Activated T-cell treated with anti-CD3 and anti-CD28 coated beads, Interleukin-2, amount 50 U/mL, for 48 hours (primary cell): ENCODE measurements at places on chromosomes 16 and 17.

GRCh38 chr16:88558457-88559442 lies 11.5 kb upstream of the ZC3H18 start:
- DNase-seq, result no peak

DNA sequence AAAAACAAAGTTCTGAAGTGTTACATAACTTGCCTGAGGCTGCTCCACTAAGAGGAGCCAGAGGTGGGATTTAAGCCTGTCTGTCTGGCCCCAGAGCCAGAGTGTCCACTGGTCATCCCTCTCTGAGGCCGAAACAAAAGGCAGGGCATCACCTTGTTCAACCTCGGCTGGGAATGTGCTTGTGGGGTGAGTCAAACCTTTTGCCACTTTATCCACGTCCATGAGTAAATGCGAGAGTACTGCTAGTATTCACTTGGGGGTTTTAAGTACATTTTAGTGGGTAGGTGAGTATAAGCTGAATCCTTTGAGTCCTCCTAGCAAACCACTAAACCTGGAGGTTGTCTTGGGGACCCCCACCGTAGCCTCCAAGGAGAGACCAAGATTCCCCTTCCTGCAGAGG lies 103.5 kb downstream of the STX8 start:
- DNase-seq, result peak; percentile 23

DNA sequence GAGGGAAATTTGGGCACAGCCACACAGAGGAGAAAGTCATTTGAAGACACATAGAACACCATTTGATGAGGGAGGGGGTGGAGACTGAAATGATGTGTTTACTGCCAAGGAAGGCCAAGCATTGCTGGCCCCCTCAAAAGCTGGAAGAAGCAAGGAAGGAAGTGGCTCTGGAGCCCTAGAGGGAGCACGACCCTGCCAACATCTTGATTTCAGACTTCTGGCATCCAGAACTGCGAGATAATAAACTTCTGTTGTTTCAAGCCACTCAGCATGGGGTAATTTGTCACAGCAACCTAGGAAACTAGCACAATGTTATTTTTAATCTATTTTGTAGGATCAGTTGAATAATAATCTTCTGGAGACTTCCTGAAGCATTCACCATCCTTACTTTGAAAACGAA lies 314.8 kb upstream of the GOT2 start:
- no peak for DNase-seq

DNA sequence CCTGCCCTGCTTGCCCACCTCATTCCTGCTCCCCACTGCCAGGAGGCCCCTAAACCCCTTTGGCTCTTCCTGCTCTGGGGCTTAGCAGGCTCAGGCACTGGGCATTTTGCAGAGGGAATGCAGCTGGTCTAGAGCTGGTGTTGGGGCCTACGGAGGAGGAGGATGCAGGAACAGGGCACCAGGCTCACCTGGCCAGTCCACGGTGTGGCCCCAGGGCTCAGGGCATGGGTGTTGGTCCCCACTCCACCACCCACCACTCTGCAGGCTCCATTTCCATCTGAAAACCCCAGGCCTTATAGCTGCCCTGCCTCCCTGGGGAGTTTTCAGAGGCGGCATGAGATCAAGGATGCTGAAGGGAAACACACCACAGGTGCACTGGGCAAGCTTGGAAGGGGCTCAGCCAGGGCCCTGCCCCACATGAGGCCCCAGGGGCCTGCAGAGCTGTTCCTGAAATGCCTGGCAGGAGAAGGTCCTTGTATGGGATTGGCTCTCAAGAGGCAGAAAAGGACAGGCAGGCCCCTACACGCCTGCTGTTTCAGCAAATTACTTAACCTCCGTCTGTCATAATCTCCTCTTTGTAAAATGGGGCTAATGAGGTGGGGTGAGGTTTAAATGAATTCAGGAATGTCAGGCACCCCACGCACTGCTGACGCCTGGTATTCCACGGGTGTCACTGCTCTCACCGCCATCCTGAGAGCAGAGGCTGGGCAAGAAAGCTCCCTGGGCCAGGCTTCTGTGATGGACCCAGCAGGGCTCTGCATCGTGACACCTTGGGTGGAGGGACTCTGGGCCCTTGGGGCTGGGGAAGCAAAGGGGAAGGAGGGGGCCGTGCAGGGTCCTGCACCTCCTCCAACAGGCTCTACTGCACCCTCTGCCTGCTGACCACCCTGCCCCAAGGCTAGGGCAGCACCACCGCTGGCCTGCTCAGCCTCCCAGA lies 9.3 kb downstream of the SLC47A2 start:
- no peak for DNase-seq

DNA sequence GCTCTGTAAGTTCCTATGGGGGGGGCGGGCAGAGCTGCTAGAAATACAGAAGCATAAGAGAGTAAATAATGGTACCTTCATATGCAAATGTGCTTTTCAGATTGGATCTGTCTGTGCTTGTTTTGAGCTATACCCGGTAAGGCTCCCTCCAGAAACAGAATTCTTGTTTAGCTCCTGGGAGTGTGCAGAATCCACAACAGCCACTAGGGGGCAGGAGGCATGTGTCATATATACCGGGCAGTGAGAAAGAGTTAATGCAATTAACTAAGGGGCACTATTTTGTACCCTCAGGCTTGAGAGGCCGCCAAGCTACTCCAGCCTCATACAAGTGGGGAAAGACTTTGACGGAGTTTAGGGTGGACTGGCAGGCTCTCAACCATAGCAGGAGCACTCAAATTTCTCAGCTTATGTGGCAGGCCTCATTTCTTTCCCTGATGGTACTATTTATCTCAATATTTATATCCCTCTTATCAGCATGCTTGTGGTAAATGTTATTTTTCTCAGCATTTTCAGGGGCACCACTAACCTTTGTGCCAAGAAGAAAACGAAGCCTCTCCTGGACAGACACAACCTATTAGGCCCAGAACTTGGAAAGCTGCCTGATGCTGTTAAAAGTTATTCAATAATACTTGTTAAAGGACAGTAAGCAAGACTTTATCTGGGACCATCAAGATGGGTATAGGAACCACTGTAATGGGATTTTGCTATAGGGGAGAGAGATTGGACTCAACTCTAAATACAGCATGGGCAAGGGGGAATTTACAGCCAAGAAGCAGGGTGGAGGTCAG lies 10.7 kb upstream of the CENPV start:
- DNase-seq, result peak; percentile 85

- DNase-seq, result no peak
Observed at GRCh38 chr17:1162116-1162855, 17.5 kb downstream of the ABR start.

DNA sequence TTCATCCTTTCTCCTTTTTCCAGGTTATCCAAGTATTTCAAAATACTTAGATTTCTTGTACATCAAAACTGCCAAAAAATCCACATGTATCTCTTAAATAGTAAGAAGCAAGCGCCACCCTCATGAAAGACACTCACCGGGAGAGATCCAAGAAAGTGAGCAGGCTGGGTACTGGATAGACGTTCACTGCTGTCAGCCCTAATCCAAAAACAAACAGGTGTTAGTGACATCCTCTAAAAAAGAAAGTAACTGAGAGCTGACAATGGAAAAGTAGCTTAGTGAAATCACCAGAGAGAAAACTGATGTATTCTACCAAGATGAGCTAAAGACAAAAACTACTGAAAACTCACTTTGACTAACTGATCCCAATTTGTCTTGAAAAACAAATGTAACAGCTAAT lies 46.1 kb downstream of the MARVELD3 start:
- no peak for DNase-seq

- no peak for DNase-seq
Observed at GRCh38 chr17:16273929-16274339, 56.9 kb downstream of the PIGL start.

DNA sequence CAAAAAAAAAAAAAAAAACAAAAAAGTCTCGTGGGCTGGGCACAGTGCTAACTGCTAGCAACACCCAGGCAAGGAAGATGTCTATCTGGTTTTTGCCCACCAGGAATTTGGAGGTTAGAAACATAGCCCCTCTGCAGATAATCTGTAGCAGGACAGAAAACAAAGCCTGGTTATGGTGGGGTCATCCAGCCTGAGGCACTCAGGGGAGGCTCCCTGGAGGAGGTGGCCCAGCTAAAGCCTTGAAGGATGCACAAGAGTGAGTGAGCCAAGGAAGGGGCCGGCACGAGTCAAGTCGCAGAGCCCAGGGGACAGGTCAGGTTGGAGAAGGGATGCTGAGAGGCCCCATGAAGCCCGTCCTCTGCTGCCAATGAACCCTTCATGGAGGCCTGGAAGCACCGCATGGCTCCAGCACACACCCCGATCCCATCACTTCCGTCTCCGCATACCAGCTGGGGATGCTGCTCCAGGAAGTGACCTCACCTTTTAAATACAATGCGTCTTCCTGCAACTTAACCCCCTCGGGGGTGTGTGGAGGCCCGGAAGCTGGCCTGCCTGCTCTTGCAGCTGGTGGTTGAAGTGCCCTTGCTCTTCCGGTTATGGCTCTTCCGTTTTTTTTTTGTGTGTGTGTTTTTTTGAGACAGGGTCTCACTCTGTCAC lies 86.5 kb downstream of the ENGASE start:
- DNase-seq, result peak; percentile 29
